Mononuclear cell (primary cell): ENCODE measurements at places on chromosomes 7 and 10. TPM values are rescaled to one million over a fixed set of nuclear protein-coding genes. Genes with fewer than 3 reads are reported as not detected.

FKBP6 gene
- total RNA-seq, result not detected

NHLRC2 gene
- 6.0 TPM for total RNA-seq

PRLHR gene
- under 0.01 TPM for total RNA-seq

CD36 gene
- 364 TPM for total RNA-seq

OR6V1 gene
- total RNA-seq, result not detected
